ENCODE measurements at places on chromosomes 5 and 9. TPM values are rescaled to one million over a fixed set of nuclear protein-coding genes. Genes with fewer than 3 reads are reported as not detected.

The CDH18 gene
- total RNA-seq = 0.10 TPM

The C5orf58 gene
- not detected for total RNA-seq

The SPINK7 gene
- not detected for total RNA-seq

The PAPPA gene
- total RNA-seq = 0.25 TPM

The NSD1 gene
- 38.2 TPM for total RNA-seq

The MARCOL gene
- not detected for total RNA-seq

The HTR1A gene
- not detected for total RNA-seq

The SPATA31D4 gene
- total RNA-seq = not detected

The N4BP3 gene
- total RNA-seq = 3.6 TPM

The CDC20B gene
- total RNA-seq = not detected

The SPATA31A1 gene
- total RNA-seq = not detected

The SHISAL2B gene
- total RNA-seq = not detected

The IRX1 gene
- 7.5 TPM for total RNA-seq

The TRIM14 gene
- 35.0 TPM for total RNA-seq

The SPEF2 gene
- 1.8 TPM for total RNA-seq

The EIF4E1B gene
- not detected for total RNA-seq

The PCDHA1 gene
- total RNA-seq = not detected

The TAF11L8 gene
- total RNA-seq = not detected

The SPOUT1 gene
- 35.9 TPM for total RNA-seq

The PCDHA7 gene
- total RNA-seq = not detected

The PCDHGC5 gene
- 0.42 TPM for total RNA-seq

The PHF24 gene
- total RNA-seq = 0.54 TPM

The WNK2 gene
- 0.04 TPM for total RNA-seq

The UCK1 gene
- total RNA-seq = 19.7 TPM

The PITX1 gene
- 0.56 TPM for total RNA-seq

The SPINK1 gene
- not detected for total RNA-seq

The TMEM215 gene
- not detected for total RNA-seq

The CEL gene
- total RNA-seq = 0.34 TPM

The GAS1 gene
- 0.99 TPM for total RNA-seq

The IER5L gene
- total RNA-seq = 10.7 TPM

The IL3 gene
- total RNA-seq = not detected

The ALDH1B1 gene
- total RNA-seq = 29.8 TPM

The MLANA gene
- not detected for total RNA-seq

The DENND1A gene
- 16.2 TPM for total RNA-seq

The SPATA31E1 gene
- not detected for total RNA-seq

The RBM27 gene
- total RNA-seq = 25.4 TPM

The ESM1 gene
- total RNA-seq = 18.1 TPM

The GRM6 gene
- not detected for total RNA-seq

The TRAF1 gene
- 0.78 TPM for total RNA-seq

The BTNL3 gene
- not detected for total RNA-seq

The B4GALT7 gene
- total RNA-seq = 26.9 TPM

The FCN2 gene
- not detected for total RNA-seq

The SPATA31A3 gene
- total RNA-seq = not detected

The AIF1L gene
- total RNA-seq = 4.4 TPM

The PRPF4 gene
- total RNA-seq = 41.0 TPM

The HAPLN1 gene
- not detected for total RNA-seq

The SPINK6 gene
- 1.1 TPM for total RNA-seq

The DDX4 gene
- not detected for total RNA-seq

The TYRP1 gene
- 0.18 TPM for total RNA-seq

The LCN1 gene
- total RNA-seq = not detected

Measured in foreskin keratinocyte (primary cell).